ENCODE measurements at places on chromosomes 2 and 18. TPM values are rescaled to one million over a fixed set of nuclear protein-coding genes. Genes with fewer than 3 reads are reported as not detected.
A peak's percentile ranks its signal among the peaks of the same experiment; 100 is the strongest.

GRCh38 chr2:68732036-68732932, 2.3 kb upstream of the ARHGAP25 start:
- H3K27me3 ChIP-seq, result no peaks in the 10 kb centered on the region
- no peaks in the 10 kb centered on the region for H3K36me3 ChIP-seq
- no peak overlapping the region for H3K4me3 ChIP-seq
- no peak for DNase-seq
- no peak overlapping the region for H3K27ac ChIP-seq
- no peaks in the 10 kb centered on the region for H3K4me1 ChIP-seq

DNA sequence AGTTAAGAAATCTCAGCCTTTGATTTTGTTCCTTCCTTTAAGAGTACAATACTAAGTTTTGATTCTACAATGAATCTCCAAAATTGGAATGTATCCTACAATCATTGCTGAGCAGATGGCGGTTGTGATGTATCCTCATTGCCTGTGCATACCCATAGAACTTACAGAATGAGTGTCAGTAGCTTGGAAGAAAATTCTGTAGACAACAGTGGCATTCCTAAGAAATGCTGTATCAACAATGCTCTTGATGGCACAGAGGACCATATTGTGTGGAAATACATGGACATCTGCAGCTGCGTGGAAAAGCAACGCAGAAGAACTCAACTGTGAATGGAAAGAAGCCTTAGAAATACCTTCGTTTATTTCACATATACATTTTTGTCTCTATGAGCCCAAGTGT, 30.2 kb downstream of the GAREM1 start:
- H3K36me3 ChIP-seq, result no peaks in the 10 kb centered on the region
- H3K4me3 ChIP-seq, result no peak overlapping the region
- no peak overlapping the region for H3K27ac ChIP-seq
- no peak for DNase-seq
- no peaks in the 10 kb centered on the region for H3K27me3 ChIP-seq

DNA sequence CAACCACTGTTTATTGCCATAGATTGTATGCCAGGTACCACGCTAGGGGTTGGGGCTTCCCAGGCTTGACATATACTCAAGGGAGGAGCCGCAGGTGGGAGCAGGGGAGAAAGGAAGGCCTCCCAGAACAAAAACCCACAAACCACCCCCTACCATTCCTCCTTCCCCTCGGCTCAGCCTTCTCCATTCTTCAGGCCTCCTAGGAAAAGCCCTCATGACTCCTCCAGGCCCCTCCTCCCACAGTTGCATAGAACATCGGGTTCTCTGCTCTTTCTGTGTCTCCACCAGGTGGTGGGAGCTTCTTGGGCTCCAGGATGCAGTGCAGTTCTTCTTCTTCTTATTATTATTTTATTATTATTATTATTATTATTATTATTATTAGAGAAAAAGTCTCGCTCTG, 80.3 kb downstream of the ZFP36L2 start:
- no peak overlapping the region for H3K27ac ChIP-seq
- no peak overlapping the region for H3K4me3 ChIP-seq
- H3K36me3 ChIP-seq, result no peaks in the 10 kb centered on the region

DNA sequence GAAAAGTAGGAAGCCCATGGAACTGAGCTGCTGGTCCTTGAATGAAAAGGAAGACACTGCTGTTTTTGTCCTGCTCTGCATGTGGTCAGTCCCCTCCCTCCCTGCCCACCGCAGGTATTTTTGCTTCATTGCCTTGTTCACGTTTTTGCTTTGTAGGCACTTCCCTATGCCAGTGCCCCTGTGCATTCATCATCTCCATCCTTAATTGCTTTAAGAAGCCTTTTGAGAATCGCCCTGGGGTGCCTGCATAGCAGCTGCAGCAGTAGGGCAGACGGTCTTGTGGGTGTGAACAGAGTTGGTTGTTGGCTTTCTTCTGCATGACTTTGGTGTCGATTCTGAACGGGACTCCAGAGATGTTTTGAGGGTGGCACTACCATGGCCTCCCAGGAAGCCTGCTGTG, 97.0 kb downstream of the CABLES1 start:
- H3K4me3 ChIP-seq, result no peak overlapping the region
- DNase-seq, result peak; percentile 75
- no peak overlapping the region for H3K27ac ChIP-seq
- H3K4me1 ChIP-seq, result peaks cover 42% of the 10 kb centered on the region

GRCh38 chr2:28989973-28990372, 8.9 kb downstream of the TOGARAM2 start:
- no peaks in the 10 kb centered on the region for H3K36me3 ChIP-seq
- no peak overlapping the region for H3K27ac ChIP-seq
- no peak for DNase-seq

GRCh38 chr2:126437016-126437415, 218.9 kb upstream of the GYPC start:
- no peaks in the 10 kb centered on the region for H3K36me3 ChIP-seq
- peaks cover 34% of the 10 kb centered on the region for H3K27me3 ChIP-seq
- H3K27ac ChIP-seq, result no peak overlapping the region

- H3K27ac ChIP-seq, result no peak overlapping the region
- no peak for DNase-seq
- peaks cover 4% of the 10 kb centered on the region for H3K4me1 ChIP-seq
- H3K27me3 ChIP-seq, result no peaks in the 10 kb centered on the region
- H3K36me3 ChIP-seq, result no peaks in the 10 kb centered on the region
- no peak overlapping the region for H3K4me3 ChIP-seq
These were observed 30.8 kb upstream of the GLS start for GRCh38 chr2:190849774-190850173.

DNA sequence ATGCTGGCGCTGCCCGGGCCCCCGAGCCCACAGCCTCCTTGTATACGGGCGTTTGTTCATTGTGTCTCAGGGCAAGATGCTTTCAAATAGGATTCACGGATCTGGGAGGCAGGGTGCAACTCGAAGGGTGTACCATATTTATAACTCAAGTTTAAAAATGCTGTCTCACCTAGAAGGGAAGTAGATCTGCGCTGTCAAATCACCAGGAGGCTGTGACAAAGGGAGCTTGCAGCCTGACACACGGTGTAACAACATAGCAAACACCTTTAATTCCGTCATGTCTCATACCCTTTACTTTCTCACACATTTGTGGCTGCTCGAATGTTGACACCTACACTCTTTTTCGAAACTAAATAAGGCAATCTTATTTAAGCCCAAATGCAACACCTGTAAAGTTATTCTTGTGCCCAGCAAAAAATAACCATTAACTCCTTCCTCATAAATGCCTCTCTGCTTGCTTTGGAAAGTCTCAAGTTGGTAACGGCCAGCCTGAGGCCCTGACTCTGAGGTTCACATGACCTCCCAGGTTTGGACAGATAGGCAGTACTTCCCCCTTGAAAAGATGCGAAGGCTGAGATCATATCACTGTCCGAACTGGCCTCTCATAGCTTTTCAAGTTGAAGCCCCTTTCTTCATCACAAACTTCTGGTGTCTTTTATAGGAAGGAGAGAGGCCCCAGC, 11.6 kb downstream of the ZEB2 start:
- no peak for DNase-seq
- no peaks in the 10 kb centered on the region for H3K27me3 ChIP-seq
- peaks cover 99% of the 10 kb centered on the region for H3K4me1 ChIP-seq
- H3K27ac ChIP-seq, result peak overlapping the region; percentile 98
- no peak overlapping the region for H3K4me3 ChIP-seq

GRCh38 chr2:4668381-4668780, 965.0 kb downstream of the DCDC2C start:
- H3K36me3 ChIP-seq, result no peaks in the 10 kb centered on the region
- DNase-seq, result no peak
- no peaks in the 10 kb centered on the region for H3K27me3 ChIP-seq
- H3K4me3 ChIP-seq, result no peak overlapping the region
- H3K27ac ChIP-seq, result no peak overlapping the region

DNA sequence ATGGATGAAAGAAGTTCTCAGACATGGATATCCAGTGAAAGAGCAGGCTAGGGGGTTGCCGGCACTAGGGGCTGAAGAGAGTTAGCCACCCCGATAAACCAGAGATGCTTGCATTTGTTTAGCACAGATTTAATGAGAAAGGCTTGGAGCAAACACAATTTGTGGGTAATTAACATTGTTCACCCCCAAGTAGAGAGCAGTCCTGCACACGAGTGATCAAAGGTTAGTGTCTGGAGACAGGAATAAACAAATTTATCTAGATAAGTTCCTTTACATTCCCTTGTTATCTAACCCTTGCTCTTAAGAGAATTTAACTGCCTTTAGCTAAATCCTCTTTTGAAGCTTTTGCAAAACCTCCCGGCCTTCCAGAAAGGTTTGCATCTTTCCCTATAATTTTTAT, 23.9 kb downstream of the HTR2B start:
- no peaks in the 10 kb centered on the region for H3K27me3 ChIP-seq
- DNase-seq, result no peak
- H3K4me3 ChIP-seq, result no peak overlapping the region
- no peaks in the 10 kb centered on the region for H3K4me1 ChIP-seq
- H3K36me3 ChIP-seq, result peaks cover 36% of the 10 kb centered on the region
- no peak overlapping the region for H3K27ac ChIP-seq

Gene HYCC2
- 15.5 TPM for total RNA-seq

Gene NPHP1
- total RNA-seq, result 4.5 TPM
